ENCODE measurements at places on chromosomes 5 and 9.

DNA sequence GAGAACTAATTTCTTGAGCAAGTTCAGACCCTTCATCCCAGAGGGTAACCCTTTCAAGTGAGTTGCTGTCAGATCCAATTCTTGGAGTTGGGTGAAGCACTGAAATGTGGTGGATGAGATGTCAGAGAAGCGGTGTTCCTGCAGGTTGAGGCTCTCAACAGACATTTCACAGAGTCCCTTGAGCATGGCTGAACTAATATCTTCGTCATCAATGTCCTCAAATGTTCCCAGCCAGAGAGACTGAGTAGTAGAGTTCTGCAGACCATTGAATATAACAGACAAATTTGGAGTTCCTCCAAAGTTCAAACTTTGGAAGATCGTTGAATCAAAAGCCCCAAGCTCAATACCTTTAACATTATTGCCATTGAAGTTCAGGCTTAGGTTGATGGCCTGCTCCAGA, 12.7 kb downstream of the CD180 start:
- DNase-seq: no peak

GRCh38 chr9:78601957-78602565, 305.1 kb downstream of the PSAT1 start:
- no peak for DNase-seq

- no peak for DNase-seq
Observed at GRCh38 chr5:33563983-33564908, 123.5 kb downstream of the TARS1 start.

GRCh38 chr5:82641331-82642003, 363.3 kb upstream of the RPS23 start:
- DNase-seq: no peak

GRCh38 chr9:91495450-91495849, 71.8 kb upstream of the NFIL3 start:
- no peak for DNase-seq

DNA sequence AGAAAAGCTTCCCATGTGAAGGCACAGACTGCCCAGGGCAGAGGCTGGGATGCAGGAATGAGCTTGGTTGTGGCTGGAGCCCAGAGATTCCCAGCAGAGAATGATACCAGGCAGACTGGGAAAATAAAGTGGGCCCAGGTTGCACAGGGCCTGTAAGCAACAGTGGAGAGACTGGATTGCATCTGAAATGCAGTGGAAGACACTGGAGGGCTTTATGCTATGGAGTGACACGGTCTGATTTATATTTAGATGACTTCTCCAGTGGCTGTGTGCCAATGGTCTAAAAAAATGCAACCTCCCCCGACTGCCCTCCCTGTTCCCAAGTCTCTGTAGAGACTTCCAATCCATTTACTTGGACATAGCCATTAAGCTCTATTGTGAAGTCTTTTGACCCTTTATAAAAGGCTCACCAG, 951.1 kb upstream of the DMAC1 start:
- DNase-seq: no peak

DNA sequence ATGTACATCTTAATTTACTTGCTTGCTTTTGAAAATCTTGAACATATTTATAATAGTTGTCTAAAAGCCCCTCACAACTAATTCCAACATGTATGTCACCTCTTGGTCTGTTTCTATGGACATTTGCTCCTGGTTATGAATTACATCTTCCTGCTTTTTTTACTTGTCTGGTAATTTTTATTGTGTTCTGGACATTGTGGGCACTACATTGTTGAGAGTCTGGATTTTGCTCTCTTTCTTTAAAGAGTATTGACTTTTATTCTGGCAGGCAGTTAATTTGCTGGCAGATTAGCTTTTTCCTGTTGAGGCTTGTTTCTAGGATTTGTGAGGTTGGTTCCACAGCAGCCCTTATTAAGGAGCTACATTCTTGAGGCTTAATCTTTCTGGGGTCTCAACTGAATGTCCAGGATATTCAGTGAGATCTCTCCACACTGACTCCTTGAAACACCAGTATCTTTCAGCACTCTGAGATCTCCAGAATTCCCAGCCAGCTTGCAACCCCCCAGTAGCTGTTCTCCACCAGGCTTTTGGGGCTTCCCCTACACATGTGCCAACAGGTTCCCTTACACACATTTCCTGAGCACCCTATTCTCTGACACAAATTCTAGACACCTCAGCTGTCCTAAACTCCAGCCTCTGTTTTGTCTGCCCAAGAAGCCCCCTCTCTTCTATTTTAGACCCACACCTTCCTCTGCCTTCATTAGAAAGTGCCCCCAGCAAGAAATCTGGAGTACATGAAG, 27.4 kb downstream of the KIAA1191 start:
- DNase-seq: no peak

DNA sequence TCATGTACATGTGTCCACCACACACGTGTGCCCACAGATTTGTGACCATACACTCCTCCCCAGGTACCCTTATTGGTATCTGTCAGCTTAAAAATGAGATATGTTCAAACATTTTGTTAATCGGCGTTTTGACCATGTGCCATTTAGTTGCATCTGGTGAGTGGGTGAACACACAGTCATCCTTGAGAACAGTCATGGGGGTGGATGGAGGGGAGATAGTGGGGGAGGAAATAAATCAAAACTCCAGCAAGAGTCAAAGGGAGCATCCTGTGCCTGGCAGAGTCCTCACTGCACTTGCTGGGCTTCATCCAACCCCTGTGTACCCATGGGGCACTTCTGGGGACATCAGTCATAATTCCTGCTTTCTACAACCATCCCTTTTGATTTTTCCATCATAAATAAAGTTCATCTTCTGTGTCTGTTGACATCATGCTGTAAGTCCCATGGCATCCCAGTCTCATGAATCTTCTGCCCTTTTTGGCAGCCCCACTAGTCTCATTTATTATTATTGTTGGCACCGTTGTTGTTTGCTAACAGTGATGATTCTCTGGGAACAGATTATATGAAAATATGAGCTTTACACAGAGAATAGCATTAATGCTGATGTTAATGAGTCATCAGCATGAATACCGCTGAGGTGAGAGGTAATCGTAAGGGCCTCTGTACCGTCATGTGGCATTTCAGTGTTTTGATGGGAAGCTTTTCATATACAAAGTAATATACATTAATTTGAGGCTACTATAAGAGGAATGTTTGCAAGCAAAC, 24.4 kb upstream of the CLK4 start:
- DNase-seq: no peak

DNA sequence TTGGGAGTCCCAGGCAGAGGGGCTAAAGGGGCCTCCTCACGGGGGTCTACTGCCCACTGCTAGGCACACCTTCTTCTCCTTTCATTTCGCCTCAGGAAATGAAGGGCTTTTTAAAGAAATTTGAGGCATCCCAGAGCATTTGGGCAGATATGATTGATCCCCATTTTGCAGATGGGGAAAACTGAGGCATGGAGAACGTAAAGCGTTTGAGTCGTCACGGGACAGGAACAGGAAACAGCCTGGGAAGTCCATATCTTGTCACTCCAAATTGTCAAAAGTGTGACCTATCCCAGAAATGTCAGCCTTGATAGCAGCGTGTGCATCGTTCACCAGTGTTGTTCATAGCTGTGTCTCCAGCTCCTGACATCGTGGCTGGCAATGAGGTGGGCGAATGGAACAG, 98.2 kb downstream of the DAB2IP start:
- no peak for DNase-seq

DNA sequence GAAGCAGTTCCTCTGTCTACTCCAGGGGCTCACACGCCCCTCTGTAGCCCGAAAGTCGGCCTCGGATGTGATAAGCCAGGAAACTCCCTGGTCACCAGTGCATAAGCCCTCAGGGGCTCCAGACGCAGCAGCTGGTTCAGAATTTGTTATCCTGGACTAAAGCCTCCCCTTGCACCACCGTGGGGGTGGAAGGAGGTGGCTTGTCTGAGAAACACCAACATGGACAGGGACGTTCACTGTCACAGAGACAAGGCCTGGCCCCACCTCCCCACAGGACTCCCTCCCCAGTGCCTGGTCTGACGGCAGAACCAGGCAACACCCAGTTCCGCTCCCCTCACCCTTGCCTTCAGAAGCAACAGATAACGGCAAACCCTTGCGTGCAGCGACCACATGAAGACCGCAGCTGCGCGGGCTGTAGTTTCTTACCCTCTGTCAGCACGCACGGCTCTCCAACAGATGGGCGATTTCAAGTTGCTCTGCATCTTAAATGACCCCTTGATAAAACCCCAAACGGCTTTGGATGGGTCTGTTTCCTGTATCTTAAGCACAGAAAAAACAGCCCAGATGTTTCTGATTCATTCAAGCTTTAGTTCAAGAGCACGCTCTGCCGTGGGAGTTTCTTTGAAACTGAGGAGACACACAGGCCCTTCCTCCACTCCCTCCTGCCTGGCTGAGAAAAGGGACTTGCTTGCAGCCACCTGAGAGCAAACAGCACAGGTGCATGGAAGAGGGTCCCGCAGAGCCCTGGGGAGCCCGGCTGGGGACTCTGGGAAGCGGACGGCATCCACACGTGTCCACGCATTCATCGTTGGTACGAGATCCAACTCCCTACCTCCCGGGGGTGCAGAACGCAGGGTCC, 44.7 kb upstream of the NKD2 start:
- DNase-seq: peak; percentile 51

GRCh38 chr9:122229485-122229837, 704 bp upstream of the LHX6 start:
- DNase-seq: no peak

- no peak for DNase-seq
Observed at GRCh38 chr9:2043243-2043642, 28.1 kb downstream of the SMARCA2 start.

GRCh38 chr5:26805076-26805475, 233.3 kb downstream of the CDH9 start:
- no peak for DNase-seq

DNA sequence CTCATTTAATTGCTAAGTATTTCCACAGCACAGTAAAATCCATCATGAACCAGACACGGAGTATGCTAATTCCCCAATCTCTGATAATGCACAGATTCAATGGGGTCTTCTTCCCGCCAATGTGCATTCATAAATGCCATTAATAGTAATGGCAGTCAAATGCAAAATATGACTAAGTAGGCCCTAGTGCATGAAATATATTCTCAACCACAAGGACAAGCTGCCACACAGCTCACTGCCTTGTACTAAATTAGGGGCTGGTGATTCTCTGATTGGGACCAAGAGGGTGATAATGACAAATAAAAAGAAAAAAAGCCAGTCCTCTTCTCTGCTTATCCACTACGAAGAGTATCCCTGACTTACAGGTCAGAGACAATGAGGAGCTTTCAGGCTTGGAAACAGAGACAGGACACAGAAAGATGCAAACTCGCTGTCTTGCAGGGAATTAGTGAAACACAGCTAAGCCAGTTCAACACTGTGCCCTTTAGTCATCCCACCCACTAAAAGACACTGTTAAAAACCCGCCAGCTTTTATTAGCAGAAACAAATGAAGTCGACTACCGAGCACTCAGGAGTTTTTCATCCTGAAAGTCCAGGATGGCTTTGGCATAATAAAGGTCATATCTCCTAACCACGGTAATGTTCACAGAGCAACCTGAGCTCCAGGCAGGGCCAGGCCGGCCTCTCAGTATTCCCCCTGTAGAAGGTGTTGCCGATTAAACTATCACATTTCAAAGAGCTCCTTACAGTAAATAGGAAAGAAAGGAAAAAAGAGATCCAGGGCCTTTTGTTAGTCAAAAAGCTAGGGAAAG, 148.1 kb downstream of the EBF1 start:
- no peak for DNase-seq

GRCh38 chr9:88678431-88678830, 143.5 kb downstream of the NXNL2 start:
- no peak for DNase-seq

All from CD4-positive, alpha-beta T cell treated with Interleukin-15 for 1 hour (primary cell).